GM23338 (cell line): ENCODE measurements at places on chromosomes 13 and 19. TPM values are rescaled to one million over a fixed set of nuclear protein-coding genes. Genes with fewer than 3 reads are reported as not detected.

Gene DMWD
- 33.1 and 45.6 TPM in 2 replicates for total RNA-seq

Gene GPR108
- 42.6 and 57.9 TPM in 2 replicates for total RNA-seq

Gene PTGER1
- 1.2 TPM in 1 of 2 replicates, not detected in the other for total RNA-seq

Gene ATCAY
- 36.4 and 45.7 TPM in 2 replicates for total RNA-seq

Gene SIAH3
- total RNA-seq, result 0.17 and 0.35 TPM in 2 replicates

Gene ZNF223
- total RNA-seq, result 5.8 and 8.2 TPM in 2 replicates

Gene PABPC3
- 0.58 and 1.2 TPM in 2 replicates for total RNA-seq

Gene ZNF844
- total RNA-seq, result 9.7 and 10.5 TPM in 2 replicates

Gene KCNC3
- 2.7 and 3.4 TPM in 2 replicates for total RNA-seq

Gene GRK1
- total RNA-seq, result 0.27 TPM in 1 of 2 replicates, not detected in the other

Gene ERCC2
- 81.1 and 84.7 TPM in 2 replicates for total RNA-seq

Gene GPC6
- total RNA-seq, result 28.6 and 30.7 TPM in 2 replicates

Gene FXYD5
- total RNA-seq, result 97.7 and 98.9 TPM in 2 replicates

Gene WDR88
- total RNA-seq, result not detected in 2 replicates

Gene TEX26
- total RNA-seq, result not detected in 2 replicates

Gene SYDE1
- 14.3 and 21.4 TPM in 2 replicates for total RNA-seq

Gene ANGPTL8
- total RNA-seq, result not detected in 2 replicates

Gene PDX1
- not detected in 2 replicates for total RNA-seq
